ENCODE measurements at places on chromosomes 2 and 18.

DNA sequence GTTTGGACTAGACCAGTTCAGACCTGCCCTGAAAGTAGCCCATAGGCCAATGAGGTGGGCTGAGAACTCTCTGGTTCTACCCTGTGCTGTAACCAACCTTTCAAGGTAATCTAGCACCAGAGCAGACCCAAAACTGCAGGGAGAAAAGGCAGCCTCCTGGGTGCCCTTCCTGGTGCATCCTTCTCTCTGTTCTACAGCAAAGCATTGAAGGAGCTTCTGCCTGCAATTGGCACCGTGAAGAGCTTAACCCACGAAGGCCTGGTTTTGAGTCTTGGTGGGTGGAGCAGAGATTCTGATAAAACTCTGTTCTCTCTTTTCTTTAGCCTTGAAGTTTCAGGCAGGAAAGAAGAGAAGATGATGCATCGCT lies 55.5 kb downstream of the LIPG start:
- no peak for DNase-seq

- DNase-seq = no peak
These were observed 16.4 kb upstream of the IL1R2 start for GRCh38 chr2:101975171-101975870.

- DNase-seq = no peak
These were observed 42.2 kb downstream of the ARHGEF4 start for GRCh38 chr2:130878933-130879332.

DNA sequence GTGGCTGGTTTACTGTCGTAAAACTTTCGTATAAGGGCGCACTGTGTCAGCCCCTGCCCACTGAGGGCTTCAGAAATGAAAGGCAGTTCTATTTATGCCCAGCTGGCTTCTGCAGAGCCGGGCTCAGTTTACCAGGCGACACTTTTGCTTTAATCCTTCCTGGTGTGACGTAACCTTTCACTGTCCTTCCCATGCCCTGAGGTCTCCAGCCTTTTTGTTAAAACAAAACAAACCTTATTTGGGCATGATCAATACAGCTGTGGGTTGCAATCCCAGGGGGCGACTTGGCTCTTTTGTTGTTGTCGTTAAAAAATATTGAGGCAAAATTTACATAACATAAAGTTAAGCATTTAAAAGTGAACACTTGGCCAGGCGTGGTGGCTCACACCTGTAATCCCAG lies 85.3 kb downstream of the AGAP1 start:
- DNase-seq = no peak

DNA sequence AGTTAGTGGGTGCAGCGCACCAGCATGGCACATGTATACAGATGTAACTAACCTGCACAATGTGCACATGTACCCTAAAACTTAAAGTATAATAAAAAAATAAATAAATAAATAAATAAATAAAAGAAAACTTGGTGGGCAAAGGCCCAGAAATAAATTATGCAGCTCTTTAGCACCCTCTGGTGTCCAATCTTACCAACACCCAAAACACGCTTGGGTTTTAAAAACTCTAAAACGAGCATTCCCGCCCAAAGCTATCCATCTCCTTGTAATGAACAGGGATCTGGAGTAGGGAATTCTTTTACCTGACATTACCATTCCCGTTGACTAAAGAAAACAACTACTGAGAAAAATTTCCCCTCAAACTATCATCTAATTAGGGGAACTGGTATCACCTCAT lies 2005.9 kb upstream of the CELF4 start:
- DNase-seq = no peak

- no peak for DNase-seq
These were observed 104.9 kb downstream of the MYO3B start for GRCh38 chr2:170282851-170283250.

GRCh38 chr2:146950361-146950760 lies 894.5 kb upstream of the ACVR2A start:
- no peak for DNase-seq

DNA sequence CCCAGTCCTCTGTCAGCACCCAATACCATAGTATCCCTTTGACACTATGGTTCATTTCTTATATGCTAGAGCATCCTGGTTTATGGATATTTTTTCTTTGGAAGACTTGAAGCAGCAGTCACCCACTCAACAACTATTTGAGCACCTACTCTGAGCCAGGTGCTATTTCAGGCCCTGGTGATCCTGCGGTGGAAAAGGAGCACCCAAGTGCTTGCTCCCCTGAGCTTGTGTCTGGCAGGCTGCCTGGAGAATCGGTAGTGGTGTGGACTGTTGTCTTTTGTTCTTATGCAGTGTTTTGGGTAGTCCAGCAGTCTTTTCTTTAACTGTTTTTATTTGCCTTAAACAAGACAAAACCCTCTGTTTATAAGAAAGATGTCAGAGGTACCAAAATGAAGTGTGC lies 28.9 kb downstream of the NCK2 start:
- DNase-seq = no peak

DNA sequence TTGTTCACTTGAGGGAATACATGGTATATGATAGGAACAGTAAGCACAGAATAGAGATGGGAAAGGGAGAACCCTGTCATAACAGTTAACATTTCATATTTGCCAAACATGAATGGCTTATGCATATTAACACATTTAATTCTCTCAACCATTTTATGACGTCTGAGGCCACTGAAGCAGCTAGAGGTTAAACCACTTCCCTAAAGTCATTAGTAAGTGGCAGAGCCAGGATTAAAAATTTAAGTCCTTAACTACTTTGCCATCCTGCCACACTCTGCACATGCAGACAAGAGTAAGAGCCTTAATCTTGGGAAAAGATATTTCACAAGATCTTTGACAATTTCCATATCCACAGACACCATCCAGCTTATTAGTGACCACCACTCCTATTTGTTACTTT lies 2.1 kb downstream of the LIPT1 start:
- DNase-seq = no peak
